Psoas muscle (tissue), 8 donors: ENCODE measurements at places on chromosomes 5 and 9. TPM values are rescaled to one million over a fixed set of nuclear protein-coding genes. Genes with fewer than 3 reads are reported as not detected.

The SOX30 gene
- not detected for total RNA-seq

The SPATA31C1 gene
- total RNA-seq, result not detected

The ADAMTS19 gene
- not detected for total RNA-seq

The ENTPD8 gene
- not detected for total RNA-seq

The CA9 gene
- not detected for total RNA-seq

The IFT74 gene
- total RNA-seq, result 7.7 TPM

The PCDHGC5 gene
- 0.79 TPM for total RNA-seq

The CTXN3 gene
- total RNA-seq, result not detected

The SLCO6A1 gene
- total RNA-seq, result not detected

- H3K27ac ChIP-seq, result no peak overlapping the region
- no peak for DNase-seq
- H3K27me3 ChIP-seq, result peaks cover 10% of the 10 kb centered on the region
- peaks cover 2% of the 10 kb centered on the region for H3K4me1 ChIP-seq
- H3K4me3 ChIP-seq, result no peak overlapping the region
These were observed 7.3 kb upstream of the PTGER4 start for GRCh38 chr5:40672425-40672824.

DNA sequence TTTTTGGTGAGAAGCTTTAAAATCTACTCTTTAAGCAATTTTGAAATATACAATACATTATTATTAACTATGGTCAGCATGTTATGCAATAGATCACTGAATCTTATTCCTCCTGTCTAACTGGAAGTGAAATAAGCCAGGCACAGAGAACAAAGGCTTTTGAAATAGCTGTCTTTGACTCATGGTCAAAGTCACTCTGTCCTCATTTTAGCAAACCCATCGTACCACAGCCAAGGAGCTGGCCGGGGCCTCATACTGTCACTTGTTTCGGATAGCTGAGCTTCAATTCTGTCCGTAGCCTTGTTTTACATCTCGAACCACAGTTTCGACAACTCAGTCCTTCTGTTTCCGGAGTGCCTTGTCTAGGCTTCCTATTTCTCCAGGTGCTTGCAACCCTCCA lies 19.2 kb downstream of the ADCY2 start:
- peak overlapping the region; percentile 92 for H3K27ac ChIP-seq
- peak; percentile 73 for DNase-seq
- no peaks in the 10 kb centered on the region for H3K36me3 ChIP-seq

DNA sequence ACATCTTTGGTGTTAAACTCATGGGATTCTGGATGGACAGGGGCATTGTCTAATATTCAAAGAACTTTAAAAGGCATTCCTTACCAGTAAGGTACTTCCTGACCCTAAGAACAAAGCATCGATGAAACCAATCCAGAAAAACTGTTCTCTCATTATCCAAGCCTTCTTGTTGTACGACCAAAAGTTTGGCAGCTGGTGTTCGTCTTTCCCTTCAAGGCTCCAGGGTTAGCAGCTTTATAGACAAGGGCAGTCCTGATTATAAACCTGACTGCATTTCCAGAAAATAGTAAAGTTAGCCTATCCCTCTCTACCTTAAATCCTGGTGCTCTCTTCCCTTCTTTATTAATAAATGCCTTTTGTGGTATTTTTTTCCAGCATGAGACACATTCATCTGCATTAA lies 149.4 kb upstream of the MRPS30 start:
- no peak for DNase-seq
- no peaks in the 10 kb centered on the region for H3K36me3 ChIP-seq
- H3K4me3 ChIP-seq, result no peak overlapping the region
- H3K27ac ChIP-seq, result no peak overlapping the region

DNA sequence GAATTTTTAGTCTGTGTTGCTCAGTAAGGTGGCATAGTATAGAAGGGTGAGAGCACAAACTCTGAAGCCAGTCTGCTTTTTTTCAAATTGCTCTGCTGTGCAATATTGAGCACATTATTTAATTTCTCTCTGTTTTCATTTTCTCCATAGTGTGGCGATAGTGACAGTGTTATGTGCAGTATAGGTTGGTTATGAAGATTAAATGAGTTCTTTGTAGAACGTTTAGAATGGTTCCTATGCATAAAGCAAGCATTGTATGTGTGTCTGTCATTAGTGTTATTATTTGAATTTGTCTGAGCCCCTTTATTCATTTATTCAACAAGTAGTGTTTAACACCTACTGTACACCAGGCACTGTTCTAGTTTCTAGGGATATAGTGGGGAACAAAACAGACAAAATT lies 9.2 kb downstream of the PRR16 start:
- H3K4me1 ChIP-seq, result peaks cover 2% of the 10 kb centered on the region
- DNase-seq, result no peak
- H3K27ac ChIP-seq, result no peak overlapping the region
- H3K4me3 ChIP-seq, result no peak overlapping the region
- H3K27me3 ChIP-seq, result no peaks in the 10 kb centered on the region
- no peaks in the 10 kb centered on the region for H3K36me3 ChIP-seq

DNA sequence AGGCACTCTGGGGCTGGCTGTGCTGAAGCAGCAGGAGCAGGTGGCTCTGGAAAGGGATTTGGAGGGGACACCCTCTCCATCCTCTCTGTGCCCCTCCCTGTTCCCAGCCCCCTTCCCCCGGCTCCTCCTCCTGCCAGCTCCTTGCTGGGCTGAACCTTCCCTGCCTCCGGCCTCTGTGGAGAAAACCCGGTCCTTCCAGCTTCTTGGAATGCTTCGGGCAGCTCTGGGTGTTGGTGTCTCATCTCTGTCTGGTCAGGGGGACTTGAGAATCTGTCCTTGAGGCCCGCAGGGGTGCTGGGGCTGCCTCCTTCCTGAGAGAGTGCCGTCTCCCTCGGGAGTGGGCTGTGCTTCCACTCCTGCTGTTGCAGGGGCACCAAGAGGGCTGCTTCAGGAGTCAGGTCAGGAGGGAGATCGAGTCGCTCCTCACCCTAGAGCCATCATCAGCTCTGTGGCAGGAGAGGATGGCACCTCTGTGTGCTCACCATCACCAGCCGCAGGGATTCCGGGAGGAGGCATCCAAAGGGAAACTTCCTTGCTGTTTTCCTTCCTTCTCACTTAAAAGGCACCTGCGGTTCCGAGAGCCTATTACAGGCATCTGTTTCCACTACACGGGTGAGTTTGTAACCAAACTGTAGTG lies 30.6 kb downstream of the NDUFS6 start:
- H3K4me3 ChIP-seq, result no peak overlapping the region
- no peaks in the 10 kb centered on the region for H3K4me1 ChIP-seq
- H3K36me3 ChIP-seq, result peaks cover 21% of the 10 kb centered on the region
- H3K27me3 ChIP-seq, result no peaks in the 10 kb centered on the region

- DNase-seq, result no peak
- H3K4me3 ChIP-seq, result no peak overlapping the region
- no peaks in the 10 kb centered on the region for H3K36me3 ChIP-seq
- H3K4me1 ChIP-seq, result no peaks in the 10 kb centered on the region
- peaks cover 79% of the 10 kb centered on the region for H3K27me3 ChIP-seq
- no peak overlapping the region for H3K27ac ChIP-seq
These were observed 46.2 kb downstream of the PAX5 start for GRCh38 chr9:36987891-36988290.

GRCh38 chr9:2742214-2742613 lies 24.9 kb downstream of the KCNV2 start:
- H3K36me3 ChIP-seq, result peaks cover 8% of the 10 kb centered on the region
- no peak for DNase-seq
- H3K4me1 ChIP-seq, result no peaks in the 10 kb centered on the region
- H3K4me3 ChIP-seq, result no peak overlapping the region
- no peak overlapping the region for H3K27ac ChIP-seq

DNA sequence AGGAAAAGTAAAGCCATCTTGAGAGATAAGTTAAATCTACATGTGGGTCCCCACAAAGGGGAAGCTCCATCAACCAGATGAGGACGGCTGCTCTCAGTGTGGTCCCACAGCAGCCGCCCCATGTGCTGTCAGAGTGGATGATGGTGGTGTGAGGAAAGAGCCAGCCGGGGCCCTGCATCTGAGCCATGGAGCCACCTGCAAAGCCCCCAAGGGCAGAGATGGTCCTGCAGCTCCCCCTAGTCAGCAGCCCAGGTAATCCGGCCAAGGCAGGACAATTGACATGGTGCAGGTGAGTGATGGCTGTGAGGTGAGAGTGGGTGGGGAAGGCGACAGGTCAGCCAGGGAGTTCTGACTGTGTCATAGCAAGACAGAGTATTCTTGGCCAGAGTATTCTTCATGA lies 458.8 kb downstream of the ICE1 start:
- H3K36me3 ChIP-seq, result no peaks in the 10 kb centered on the region
- no peak overlapping the region for H3K4me3 ChIP-seq
- no peak for DNase-seq
- H3K27me3 ChIP-seq, result no peaks in the 10 kb centered on the region
- no peak overlapping the region for H3K27ac ChIP-seq

DNA sequence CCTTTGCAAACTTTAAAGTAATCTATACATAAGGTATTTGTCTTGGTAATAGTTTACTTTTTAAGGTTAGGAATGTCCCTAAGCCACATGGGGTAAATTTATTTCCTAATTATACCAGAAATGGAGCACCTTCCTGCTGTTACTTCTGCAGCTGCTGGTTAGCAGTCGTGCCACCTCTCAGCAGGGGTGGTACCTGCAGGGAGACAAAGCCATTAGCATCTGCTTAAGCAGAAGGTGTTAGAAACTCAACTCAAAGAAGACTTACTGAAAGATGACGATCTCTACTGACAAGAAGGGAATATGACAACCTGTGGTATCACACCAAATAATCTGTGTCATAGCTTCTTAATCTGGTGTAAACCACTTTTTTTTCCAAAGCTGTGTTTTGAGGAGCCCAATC lies 173.7 kb downstream of the BRINP1 start:
- no peak overlapping the region for H3K4me3 ChIP-seq
- no peaks in the 10 kb centered on the region for H3K36me3 ChIP-seq
- H3K4me1 ChIP-seq, result peaks cover 4% of the 10 kb centered on the region
- DNase-seq, result no peak
- H3K27me3 ChIP-seq, result no peaks in the 10 kb centered on the region

DNA sequence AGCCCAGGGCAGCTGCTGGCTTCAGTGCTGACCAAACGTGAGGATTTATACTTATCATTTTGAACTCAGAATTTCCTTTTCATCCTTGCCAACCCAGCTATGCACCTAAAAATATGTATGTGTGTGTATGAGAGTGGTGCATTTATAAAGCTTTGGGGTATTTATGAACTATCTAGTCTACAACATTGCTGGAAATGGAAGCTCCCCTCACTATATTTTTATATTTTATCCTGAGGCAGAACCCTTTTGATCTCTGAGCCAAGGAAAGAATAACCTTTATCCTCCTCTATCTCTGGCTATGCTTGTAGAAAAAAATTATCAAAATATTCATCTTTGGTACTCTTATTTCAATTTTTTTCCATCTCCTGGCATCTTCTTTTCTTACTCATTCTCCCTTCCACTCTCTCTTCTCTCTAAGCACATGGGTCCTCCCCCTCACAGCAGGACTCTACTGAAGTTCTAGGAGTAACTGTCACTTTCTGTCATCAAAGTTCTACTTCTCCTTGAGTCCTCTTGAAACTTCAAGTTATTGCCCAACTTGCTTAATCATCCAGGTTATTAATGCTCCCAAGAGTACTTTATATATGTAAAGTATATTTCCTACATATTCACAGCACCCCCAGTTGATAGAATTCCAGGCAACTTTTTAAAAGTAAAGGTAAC lies 190.9 kb downstream of the HINT1 start:
- no peaks in the 10 kb centered on the region for H3K4me1 ChIP-seq
- no peak for DNase-seq
- H3K27me3 ChIP-seq, result peaks cover 2% of the 10 kb centered on the region
- no peak overlapping the region for H3K27ac ChIP-seq
- H3K4me3 ChIP-seq, result no peak overlapping the region
- H3K36me3 ChIP-seq, result no peaks in the 10 kb centered on the region

GRCh38 chr9:84974855-84975254 lies 305.3 kb downstream of the NTRK2 start:
- no peak overlapping the region for H3K27ac ChIP-seq
- no peak for DNase-seq
- no peak overlapping the region for H3K4me3 ChIP-seq
- H3K27me3 ChIP-seq, result no peaks in the 10 kb centered on the region

DNA sequence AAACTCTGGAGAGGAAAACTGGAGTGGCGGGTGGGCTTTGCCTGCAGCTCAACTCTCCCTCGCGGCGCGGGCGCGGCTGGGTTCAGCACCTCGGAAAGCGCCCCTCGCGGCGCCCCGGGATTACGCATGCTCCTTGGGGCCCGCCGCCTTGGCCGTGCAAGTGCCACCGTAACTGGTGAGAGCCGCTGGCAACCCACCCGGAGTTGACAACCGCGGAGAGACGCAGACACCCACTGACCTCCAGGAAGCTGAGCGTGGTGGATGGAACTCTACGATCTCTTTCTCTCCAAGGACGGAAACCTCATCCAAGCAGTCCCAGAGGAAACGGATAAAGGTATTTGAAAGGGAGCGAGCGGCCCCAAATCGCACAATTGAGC lies 194 bp upstream of the RXFP3 start:
- no peak overlapping the region for H3K27ac ChIP-seq
- H3K27me3 ChIP-seq, result peaks cover 73% of the 10 kb centered on the region
- peak overlapping the region; percentile 42 for H3K4me3 ChIP-seq
- H3K4me1 ChIP-seq, result peaks cover 10% of the 10 kb centered on the region
- H3K36me3 ChIP-seq, result no peaks in the 10 kb centered on the region

DNA sequence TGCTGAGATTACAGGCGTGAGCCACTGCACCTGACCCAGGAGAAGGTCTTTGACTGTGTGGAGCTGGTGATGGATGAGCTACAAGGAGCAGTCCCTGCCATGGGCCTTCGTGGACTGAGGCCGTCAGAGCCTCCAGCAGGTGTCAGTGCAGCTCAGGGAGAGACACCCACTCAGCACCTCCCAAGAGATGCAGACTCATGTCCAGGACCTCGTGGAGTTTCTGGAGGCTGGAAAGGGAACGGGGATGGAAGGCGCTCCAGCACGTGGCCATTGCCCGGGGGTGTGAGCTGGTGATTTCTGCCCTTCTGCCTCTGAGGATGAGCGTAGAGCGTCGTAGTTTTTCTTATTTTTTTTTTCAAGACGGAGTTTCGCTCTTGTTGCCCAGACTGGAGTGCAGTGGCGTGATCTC lies 9.5 kb downstream of the TOR4A start:
- H3K27me3 ChIP-seq, result peaks cover 15% of the 10 kb centered on the region
- no peak overlapping the region for H3K4me3 ChIP-seq
- no peaks in the 10 kb centered on the region for H3K4me1 ChIP-seq
- peak; percentile 58 for DNase-seq
- no peak overlapping the region for H3K27ac ChIP-seq
- no peaks in the 10 kb centered on the region for H3K36me3 ChIP-seq

- H3K27ac ChIP-seq, result no peak overlapping the region
- no peaks in the 10 kb centered on the region for H3K27me3 ChIP-seq
- DNase-seq, result no peak
These were observed 65.9 kb upstream of the DAP start for GRCh38 chr5:10826971-10827370.
